ENCODE measurements at places on chromosomes 3 and 15. TPM values are rescaled to one million over a fixed set of nuclear protein-coding genes. Genes with fewer than 3 reads are reported as not detected.

Gene VEPH1
- total RNA-seq = 2.6 TPM

Gene C3orf85
- not detected for total RNA-seq

Gene STAB1
- total RNA-seq = 0.42 TPM

Gene ADAMTSL3
- total RNA-seq = not detected

Gene PPP1R2
- total RNA-seq = 169 TPM

Gene TMC3
- total RNA-seq = not detected

Gene RMDN3
- 27.7 TPM for total RNA-seq

Gene CLSTN2
- not detected for total RNA-seq

Gene PPP2R3A
- 0.05 TPM for total RNA-seq

Gene KATNBL1
- total RNA-seq = 25.3 TPM

Gene CKMT1B
- total RNA-seq = not detected

Gene CDHR4
- total RNA-seq = 0.32 TPM

Gene NLGN1
- total RNA-seq = not detected

Gene ADAMTS17
- 8.2 TPM for total RNA-seq

Gene C2CD4B
- total RNA-seq = 0.74 TPM

Gene STRIT1
- not detected for total RNA-seq
